ENCODE measurements at places on chromosomes 1 and 21.

DNA sequence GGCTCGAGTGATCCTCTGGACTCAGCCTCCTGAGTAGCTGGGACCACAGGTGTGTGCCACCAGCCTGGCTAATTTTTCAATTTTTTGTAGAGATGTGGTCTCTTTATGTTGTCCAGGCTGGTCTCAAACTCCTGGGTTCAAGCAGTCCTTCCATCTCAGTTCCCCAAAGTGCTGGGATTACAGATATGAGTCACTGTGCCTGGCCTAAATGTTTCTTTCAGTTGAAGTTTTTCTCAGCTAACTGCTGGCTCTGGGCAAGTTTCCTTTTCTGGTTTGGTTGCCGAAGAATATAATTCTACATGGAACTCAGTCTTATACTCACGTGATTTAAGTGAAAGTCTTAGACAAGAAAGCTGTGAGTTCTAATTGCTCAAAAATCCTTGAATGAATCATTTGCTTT is 57.0 kb downstream of the SASS6 start:
- no peak for DNase-seq

- peak; percentile 44 for DNase-seq
Observed at GRCh38 chr1:161182214-161182613, 4.9 kb upstream of the B4GALT3 start.

DNA sequence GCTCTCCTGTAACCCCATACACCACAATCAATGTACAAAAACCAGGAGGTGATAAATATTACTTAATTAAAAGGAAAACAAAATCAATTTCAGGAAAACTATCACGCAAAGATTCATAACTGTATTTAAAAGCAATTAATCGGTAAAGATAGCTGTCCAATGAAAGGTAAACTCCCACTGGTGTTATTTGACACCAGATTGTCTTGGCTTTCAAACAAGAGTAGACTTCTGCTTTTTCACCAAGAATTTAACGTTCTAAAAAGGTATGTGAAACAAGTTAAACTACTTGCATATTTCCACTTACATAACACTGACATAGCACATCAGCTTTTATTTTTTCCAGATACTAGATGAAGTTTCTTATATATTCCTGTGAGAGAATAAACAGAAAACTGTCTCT is 3.5 kb downstream of the PLPP3 start:
- no peak for DNase-seq

GRCh38 chr1:30950053-30950452 is 41.5 kb upstream of the SDC3 start:
- DNase-seq: no peak

DNA sequence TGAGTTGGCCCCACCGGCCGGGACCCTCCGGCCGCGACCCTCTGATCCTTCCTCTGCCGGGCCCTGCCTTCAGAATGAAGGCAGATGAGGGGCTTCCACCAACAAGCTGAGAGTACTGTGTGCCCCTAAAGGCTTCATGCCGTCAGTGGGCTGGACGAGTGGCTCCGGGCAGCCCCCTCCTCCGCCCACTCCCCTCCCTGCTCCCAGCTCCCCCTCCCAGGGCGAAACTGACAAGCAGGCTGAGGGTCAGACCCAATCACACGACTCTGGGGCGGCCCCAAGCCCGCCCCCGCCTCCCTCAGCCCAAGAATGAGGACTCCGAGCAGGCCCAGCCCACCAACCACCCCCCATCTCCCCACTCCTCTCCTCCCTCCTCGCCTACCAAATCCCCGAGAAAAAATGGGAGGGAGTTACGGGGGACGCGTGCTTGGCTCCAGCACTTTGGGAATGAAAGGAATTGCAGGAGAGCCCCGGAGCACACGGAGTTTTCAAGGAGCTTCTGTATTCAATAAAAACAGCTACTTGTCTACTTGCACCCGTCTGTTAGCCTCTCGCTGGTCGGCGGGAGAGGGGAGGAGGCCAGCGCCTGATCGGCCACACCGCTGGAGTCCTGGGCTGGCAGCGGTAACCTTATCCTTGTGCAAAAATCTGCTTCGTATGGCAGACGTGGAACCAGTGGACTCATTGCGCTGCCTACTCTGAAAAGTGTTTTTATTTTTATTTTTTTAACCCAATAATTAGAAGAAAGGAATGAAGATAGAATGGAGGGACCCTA is at the start of gene COL11A1:
TSS of gene COL11A1 (minus strand) at position 147 of the 775 bp plus-strand sequence. CDS start 344 bp downstream, outside the sequence.
- no peak for DNase-seq

DNA sequence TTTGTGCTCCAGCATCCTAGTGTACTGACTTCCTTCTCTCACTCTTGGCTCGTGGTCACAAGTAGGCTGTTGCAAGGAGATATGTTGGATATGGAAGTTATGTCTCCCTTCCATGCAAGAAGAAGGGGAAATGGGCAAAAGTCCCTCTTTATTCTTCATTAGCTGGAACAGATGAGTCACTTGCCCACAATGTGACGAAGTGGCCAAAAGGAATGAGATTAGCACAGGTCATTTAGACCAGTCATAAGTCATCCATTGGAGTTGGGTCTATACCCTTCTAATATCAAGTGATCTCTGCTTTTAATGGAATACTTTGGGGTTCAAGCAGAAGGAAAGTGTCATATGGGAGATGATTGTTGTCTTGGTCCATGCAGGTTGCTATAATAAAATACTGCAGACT is 91.2 kb upstream of the NGF start:
- no peak for DNase-seq

DNA sequence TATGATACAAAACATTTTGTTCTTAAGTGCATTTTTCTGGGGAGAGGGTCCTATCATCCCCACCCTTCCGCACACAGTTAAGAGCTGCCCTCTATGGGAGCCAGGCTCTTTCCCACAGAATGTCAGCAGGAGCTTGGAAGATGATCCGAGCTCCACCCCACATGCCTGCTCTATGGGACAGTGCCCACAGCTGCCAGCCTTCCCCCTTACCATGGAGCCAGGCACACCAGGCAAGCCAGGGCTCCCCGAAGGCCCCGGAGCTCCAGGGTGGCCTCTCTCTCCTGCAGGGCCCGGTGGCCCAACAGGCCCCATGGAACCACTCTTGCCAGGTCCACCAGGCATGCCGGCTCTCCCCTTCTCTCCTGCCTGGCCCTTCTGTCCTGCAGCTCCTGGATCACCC is 10.4 kb upstream of the PEF1 start:
- DNase-seq: no peak

DNA sequence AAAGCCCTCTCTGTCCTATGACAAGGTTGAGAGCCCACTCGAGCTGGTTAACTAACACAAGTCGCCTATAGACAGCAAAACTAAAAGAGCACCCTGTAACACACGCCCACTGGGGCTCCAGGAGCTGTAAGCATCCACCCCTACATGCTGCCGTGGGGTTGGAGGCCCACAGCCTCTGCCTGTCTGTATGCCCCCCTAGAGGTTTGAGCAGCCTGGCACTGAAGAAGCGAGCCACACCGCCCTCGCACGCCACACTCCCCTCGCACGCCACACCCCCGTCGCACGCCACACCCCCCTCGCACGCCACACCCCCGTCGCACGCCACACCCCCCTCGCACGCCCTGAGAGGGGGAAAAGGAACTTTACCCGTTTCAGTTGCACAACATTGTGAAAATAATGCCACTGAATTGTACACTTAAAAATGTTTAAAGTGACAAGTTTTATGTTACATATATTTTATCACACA is 13.2 kb upstream of the HMGCL start:
- DNase-seq: peak; percentile 33

DNA sequence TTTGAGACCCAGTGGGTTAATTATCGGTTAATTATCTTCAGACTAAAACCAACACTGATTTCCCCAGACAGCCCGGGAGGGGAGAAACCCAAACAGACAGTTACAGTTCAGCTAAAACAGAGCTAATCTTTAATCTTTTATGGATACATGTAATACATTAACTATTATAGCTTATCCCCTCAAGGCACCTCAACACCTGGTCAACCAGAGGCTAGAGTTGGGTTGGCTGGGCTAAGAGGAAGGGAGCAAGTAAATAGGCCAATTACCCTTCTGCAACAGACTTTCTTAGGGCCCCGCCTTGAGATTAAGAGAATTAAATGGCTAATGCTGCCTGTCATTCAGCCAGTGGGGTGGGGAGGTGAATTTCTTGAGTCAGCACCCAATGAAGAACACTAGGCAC is 6.6 kb upstream of the MED18 start:
- no peak for DNase-seq

GRCh38 chr1:19424651-19425570 is 60.4 kb downstream of the CAPZB start:
- DNase-seq: no peak

- no peak for DNase-seq
Observed at GRCh38 chr1:95578462-95578861, 344.5 kb downstream of the RWDD3 start.

- no peak for DNase-seq
Observed at GRCh38 chr1:62437273-62437940, 558 bp downstream of the USP1 start.

DNA sequence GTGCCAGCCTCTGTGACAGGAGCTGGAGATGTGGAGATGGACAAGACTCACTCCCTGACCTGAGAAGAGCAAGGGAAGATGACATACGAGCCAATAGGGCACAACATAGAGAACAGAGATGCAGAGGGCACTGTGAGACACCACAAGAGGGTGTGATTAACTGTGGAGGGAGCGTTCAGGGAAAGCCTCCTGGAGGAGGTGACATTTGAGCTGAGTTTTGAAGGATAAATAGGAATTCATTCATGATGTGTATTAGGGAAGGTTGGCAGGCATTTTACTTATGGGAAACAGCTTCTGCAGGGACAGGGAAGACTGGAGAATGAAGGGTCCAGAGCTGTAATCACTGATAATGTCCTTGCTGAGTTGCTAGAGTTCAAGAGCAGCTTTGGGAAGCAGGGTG is 25.0 kb upstream of the TENT5C start:
- no peak for DNase-seq

- DNase-seq: no peak
Observed at GRCh38 chr1:53468374-53468773, 9.2 kb downstream of the DMRTB1 start.

GRCh38 chr1:115654125-115654524 is 12.4 kb downstream of the VANGL1 start:
- DNase-seq: no peak

DNA sequence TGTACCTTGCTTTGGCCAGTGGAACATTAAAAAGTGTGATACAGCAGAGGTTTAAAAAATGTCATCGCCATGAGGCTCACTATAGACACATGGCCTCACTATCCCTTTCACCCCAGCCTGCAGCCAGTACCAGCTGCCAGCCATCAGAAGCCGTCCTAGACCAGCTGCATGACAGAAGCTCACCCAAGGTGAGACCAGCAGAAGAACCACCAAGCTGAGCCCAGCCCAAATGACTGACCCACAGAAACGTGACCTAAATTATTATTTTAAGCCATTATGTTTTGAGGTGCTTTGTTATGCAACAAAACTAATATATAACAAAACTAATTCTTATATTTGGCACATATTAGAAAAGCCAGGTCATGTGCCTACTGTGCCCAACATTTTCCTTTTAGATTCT is 91.1 kb downstream of the KCNN3 start:
- no peak for DNase-seq

GRCh38 chr1:5836776-5837440 is 155.3 kb downstream of the NPHP4 start:
- no peak for DNase-seq

- no peak for DNase-seq
Observed at GRCh38 chr1:34708106-34708505, 46.7 kb upstream of the GJB5 start.

GRCh38 chr1:220378571-220379302 is 106.5 kb upstream of the RAB3GAP2 start:
- no peak for DNase-seq
